Prostate gland (tissue), 2 donors: ENCODE measurements at places on chromosomes 2 and 18. TPM values are rescaled to one million over a fixed set of nuclear protein-coding genes. Genes with fewer than 3 reads are reported as not detected.

CNNM3 gene
- 29.8 TPM for total RNA-seq

CRYGC gene
- 1.3 TPM for total RNA-seq

CCDC68 gene
- 20.8 TPM for total RNA-seq

IKZF2 gene
- total RNA-seq = 24.4 TPM

PNPT1 gene
- total RNA-seq = 38.3 TPM

SNORC gene
- total RNA-seq = 8.0 TPM

DNA sequence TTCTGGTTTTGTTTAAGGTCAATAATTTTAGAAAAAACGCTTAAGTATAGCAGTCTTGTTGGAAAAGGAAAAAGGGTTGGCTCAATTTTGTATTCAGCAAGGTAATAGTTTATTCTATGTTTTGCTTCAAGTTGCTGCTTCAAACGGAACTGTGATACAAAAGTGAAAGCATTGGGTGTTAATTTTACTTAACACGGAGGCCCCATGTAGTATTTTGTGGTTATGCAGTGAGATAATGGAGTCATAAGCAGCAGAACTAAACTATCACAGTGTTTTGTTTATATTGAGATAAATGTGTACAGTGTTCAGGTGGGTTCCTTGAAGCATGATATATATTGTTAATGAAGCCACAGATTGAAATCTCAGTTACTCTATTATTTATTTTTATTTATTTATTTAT lies 67.0 kb upstream of the LYPD6B start:
- no peaks in the 10 kb centered on the region for H3K4me1 ChIP-seq
- H3K36me3 ChIP-seq = no peaks in the 10 kb centered on the region
- no peak overlapping the region for H3K4me3 ChIP-seq
- DNase-seq = no peak
- H3K27ac ChIP-seq = no peak overlapping the region

GRCh38 chr2:10481666-10482157 lies 33.6 kb upstream of the ODC1 start:
- no peaks in the 10 kb centered on the region for H3K36me3 ChIP-seq
- DNase-seq = no peak
- H3K27ac ChIP-seq = no peak overlapping the region
- H3K4me1 ChIP-seq = no peaks in the 10 kb centered on the region
- H3K27me3 ChIP-seq = no peaks in the 10 kb centered on the region
- no peak overlapping the region for H3K4me3 ChIP-seq

DNA sequence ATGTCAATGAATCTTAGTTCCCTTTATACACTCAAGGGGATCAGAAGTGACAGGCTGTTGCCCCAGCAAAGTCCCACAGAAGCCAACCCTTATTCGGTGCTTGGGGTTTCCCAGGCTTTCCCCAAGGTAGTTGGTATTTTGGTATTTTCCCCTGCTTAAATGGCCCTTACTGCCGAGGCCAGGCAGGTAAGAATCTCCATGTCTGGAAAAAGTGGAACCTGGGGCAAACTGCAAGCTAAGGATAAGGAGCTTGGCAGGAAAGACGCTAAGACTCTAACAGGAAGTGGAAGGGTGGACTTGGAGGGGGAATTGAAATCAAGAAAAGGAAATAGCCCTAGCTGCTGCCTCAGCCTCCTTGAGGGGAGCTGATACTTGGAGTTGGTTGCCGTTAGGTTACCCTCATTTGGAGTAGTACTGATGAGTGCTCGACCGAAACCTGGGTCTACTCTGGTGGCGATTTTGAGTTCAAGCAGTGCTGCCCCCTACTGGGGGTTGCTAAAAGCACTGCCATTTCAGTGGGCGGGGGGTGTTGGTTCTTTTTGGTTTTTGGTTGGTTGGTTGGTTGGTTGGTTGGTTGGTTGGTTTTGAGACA lies 3.3 kb upstream of the GPBAR1 start:
- no peak overlapping the region for H3K4me3 ChIP-seq
- no peaks in the 10 kb centered on the region for H3K4me1 ChIP-seq
- no peaks in the 10 kb centered on the region for H3K27me3 ChIP-seq
- H3K27ac ChIP-seq = no peak overlapping the region
- H3K36me3 ChIP-seq = peaks cover 3% of the 10 kb centered on the region

- no peaks in the 10 kb centered on the region for H3K4me1 ChIP-seq
- DNase-seq = no peak
- H3K27me3 ChIP-seq = no peaks in the 10 kb centered on the region
- H3K4me3 ChIP-seq = no peak overlapping the region
Measured at GRCh38 chr18:10481831-10482230, 27.4 kb downstream of the APCDD1 start.
